ENCODE measurements at places on chromosomes 11 and 22.

DNA sequence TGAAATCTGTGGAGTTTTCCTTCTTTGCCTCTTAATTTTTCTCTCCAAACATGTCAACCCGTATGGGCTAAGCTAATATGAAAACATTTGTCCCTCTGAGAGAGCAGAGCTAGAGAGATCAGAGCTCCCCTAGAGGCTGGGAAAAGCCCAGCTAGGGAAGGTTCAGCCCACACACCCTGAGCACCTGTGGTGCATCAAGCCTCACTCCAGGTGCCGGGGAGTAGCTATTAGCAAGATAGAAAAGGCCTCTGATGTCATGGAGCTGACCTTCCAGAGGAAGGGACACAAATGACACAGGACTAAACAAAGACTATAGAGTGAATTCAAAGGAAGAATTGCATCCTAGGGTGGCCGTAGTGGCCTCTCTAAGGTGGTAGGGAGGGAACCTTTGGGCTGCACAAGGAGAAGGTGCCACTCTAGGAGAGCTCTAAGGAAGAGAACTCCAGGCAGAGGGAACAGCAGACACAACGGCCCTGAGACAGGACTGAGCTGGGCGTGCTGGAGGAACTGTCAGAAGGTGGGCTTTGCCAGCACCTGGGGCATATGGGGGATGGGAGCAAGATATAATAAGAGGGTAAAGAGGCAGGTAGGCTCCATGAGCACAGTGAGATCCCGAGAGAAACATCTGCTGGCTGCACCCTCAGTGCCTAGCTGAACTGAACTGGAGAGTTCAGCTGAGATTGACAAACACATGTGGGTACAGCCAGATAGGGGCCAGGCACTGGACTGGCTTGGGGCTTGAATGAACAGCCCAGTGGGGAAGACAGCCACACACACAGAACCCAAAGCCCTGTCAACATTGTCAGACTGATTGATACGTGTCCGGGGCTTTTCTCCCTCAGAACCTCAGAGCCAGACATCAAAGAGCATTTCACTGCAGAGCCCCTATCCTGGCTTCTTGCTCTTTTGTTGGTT is 65.5 kb upstream of the DRD2 start:
- no peak for DNase-seq

DNA sequence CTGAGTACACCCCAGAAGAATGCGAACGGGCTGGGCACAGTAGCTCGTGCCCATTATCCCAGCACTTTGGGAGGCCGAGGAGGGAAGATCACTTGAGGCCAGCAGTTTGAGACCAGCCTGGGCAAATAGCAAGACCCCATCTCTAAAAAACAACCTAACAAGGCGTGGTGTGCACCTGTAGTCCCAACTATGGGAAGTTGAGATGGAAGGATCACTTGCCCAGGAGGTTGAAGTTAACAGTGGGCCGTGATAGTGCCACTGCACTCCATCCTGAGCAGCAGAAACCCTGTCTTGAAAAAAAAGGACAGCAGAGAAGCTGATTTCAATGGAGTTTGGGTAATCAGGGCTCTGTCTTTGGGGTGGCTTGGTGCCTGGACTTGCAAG is 3.3 kb downstream of the RPLP2 start:
- no peak for DNase-seq

DNA sequence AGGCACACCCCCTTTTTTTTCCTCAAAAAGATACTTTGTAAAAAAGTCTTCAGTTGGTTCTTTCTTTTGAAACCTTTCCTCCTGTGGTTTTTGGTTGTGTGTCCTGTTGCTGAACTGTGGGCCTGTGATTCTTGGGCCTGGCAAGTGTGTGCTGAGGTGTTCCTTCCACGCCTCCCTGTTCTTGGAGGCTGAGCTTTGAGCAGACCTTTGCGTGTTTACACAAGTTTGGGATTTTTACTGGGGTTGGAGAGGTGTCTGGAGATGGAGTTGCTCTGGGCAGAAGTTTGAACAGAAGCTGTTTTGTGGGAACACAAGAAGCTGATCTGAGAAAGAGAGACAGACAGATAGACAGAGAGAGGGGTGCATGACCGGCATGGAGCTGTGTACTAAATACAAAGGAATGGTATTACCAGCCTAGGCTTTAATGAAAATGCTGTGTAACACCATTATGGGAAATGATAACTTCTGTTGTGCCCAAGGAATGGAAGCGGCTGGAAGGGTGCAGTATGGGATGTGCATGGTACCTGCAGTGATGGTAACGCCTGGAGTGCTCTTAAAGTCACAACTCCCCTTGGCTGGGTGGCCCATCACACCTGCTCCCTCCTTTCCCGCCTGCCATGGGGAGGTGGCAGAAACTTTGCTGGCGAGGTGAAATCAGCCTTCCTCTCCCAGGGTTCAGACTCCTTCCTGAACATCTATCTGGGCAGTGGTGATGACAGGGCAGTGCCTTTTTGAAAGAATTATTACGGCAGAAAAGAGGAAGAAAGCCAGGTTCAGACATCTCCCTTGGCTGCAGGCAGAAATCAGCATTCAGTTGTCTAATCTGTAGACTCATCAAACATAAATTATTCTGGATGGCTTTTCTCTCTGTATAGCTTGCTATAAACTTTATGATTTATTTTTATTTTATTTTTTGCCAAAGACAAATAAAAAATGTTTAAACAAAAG is 70.4 kb downstream of the LDLRAD3 start:
- DNase-seq = peak; percentile 46

GRCh38 chr11:71305451-71306125 is 53.2 kb upstream of the SHANK2 start:
- DNase-seq = no peak

DNA sequence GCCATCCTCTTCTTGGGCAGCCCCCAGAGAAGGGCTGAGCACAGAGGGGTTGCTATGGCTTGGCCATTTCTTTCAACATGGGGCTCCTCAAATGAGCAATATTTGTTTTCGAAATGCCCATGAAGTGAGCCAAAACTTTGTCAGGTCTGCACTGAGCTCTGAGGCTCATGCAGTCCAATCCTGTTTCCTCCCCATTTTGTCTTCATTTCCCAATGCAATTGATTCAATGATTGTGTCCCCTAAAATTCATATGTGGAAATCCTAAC is 60.6 kb upstream of the CD44 start:
- DNase-seq = no peak

GRCh38 chr22:38497869-38498268 is 8.2 kb downstream of the DDX17 start:
- no peak for DNase-seq

DNA sequence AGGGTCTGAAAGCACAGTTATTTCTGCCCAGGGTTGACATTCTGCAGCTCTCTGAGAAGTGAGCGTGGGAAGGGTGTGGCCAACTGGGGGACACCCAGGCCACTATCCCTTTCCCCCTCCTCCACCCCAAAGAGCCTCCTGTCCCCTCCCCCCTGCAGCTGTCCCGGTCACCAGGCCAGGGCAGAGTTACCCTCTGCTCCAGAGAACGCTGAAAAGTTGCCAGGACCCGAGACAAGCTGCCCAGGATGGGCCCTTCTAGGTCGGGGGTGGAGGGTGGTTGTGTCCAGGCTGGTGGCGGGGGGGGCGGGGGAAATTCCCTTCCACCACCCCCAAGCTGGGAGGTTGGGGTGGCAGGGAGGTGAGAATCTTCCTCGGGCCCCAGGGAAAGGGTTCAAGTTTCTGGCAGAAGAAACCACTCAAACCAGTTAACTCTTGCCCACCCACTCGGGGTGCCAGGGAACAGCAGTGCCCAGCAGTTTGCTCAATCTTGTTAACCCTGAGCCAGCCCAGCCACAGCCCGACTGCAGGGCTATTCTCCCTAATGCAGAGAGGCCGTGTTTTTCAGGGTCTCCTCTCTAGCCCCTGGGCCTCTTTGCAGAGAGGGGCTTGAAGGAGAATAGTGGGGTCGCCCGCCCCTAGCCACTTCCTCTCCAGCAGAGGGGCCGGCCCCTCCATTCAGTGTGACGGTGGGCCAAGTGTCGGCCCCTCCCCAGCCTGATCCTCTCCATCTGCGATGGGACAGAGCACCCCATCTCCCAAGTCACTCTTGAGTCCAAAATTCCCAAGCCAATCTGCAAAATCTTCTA is 697 bp downstream of the LGALS1 start:
- DNase-seq = peak; percentile 51

DNA sequence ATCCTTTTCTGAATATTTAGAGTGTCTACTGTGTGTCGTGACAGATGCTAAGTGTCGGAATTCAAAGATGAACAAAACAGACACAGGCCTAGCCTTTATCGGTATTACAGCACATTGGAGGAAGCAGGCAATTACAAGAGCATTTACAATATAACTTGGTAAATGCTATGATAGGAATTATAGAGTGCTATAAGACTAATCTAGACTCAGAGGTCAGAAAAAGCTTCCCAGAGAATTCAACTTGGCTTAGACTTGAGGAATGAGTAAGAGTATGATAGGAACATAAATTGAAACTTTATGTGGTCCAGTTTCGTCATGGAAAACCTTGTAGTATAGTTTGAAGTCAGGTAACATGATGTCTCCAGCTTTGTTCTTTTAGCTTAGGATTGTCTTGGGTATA is 395.7 kb upstream of the FAT3 start:
- no peak for DNase-seq

- DNase-seq = peak; percentile 51
Measured at GRCh38 chr22:32926600-32926999, 125.1 kb downstream of the TIMP3 start.

- DNase-seq = peak; percentile 65
Measured at GRCh38 chr22:20430720-20431510, 6.7 kb downstream of the SCARF2 start.

GRCh38 chr22:17665854-17666253 is 27.3 kb downstream of the BCL2L13 start:
- peak; percentile 53 for DNase-seq

DNA sequence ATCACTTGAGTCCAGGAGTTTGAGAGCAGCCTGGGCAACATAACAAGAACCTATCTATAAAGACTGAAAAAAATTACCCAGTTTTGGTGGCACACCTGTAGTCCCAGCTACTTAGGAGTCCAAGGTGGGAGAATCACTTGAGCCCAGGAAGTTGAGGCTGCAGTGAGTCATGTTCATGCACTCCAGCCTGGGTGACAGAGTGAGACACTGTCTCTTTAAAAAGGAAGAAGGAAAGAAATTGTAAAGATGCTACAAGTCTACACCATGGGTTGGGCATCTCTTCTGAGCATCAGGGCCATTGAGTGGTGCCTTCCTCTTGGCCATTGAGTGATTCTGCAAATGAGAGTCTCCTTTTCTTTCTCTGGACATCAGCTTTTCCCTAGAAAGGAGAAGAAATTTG is 15.7 kb upstream of the MTMR3 start:
- DNase-seq = no peak

GRCh38 chr22:25970374-25970911 is 198.8 kb upstream of the SEZ6L start:
- DNase-seq = no peak

DNA sequence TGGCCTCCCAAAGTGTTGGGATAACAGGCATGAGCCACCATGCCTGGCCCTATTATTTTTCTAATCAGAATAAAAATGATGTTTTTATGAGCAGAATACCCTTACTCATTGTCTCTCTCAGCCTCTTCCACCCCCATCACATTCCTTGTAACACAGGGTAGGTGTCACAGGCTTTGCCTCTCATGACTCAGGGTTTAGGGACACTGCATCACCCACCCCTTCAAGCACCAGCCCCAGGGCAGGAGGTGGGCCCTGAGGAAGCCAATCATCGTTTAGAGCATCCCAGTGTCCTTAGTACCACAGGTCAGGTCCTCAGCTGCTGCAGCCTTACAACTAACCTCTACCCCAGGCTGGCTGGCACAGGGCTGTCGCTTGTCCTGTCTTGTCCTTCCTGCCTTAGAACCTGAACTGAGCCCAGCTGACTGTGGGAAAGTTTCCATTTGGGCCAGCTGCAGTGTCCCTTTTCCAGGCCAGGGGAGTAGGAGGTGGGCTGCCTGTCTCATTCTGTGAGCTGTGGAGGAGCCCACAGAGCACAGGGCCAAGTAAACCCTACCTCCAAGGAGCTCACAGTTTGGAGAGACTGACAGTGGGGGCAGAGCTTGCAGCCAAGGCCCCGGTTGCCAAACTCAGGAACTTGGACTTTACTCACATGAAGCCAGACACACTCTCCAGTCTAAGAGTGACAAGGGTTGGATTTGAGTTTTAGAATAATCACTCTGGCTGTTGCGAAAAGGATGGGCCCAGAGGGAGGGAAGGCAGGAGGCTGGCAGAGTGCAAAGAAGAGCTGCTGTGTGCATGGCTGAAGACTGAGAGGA is 19.5 kb upstream of the UVRAG start:
- DNase-seq = no peak

DNA sequence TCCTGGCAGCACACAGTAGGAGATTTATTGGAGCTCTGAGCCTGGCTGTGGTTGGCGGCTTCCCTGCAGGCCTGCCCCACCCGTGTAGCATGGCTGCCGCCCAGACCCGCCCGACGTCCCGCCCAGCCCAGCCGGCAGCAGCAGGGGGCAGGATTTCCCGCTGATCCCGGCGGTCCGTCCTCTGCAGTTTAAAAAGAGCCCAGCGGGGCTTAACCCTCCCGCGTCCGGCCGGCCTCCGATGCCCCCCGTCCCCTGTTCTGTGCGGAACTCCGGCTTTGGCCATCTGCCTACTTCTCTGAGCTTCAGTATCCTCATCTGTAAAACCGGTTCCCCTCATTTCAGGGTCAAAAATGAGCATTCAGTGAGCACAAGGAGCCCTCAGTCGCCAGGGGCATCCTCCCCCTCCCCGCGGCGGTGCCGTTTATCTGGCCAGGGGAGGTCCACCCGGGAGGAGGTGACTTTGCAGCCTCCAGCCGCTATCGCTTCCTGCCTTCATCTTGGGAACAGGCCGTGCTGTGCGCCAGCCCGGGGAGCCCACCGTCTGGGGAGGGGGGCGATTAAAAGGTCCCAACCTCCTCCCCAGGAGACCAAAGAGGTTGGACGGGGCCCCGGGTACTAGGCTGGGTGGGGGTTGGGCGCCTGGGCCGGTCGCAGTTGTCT is at the start of gene GAS2L1:
Gene GAS2L1, plus strand, starts transcription at position 476 of the 660 bp plus-strand sequence. CDS start 1,456 bp downstream, outside the sequence.
- DNase-seq = peak; percentile 89

GRCh38 chr11:17169876-17170275 is 37.9 kb downstream of the PIK3C2A start:
- DNase-seq = no peak

GRCh38 chr22:44755417-44755816 is 3.0 kb downstream of the ARHGAP8 start:
- no peak for DNase-seq

DNA sequence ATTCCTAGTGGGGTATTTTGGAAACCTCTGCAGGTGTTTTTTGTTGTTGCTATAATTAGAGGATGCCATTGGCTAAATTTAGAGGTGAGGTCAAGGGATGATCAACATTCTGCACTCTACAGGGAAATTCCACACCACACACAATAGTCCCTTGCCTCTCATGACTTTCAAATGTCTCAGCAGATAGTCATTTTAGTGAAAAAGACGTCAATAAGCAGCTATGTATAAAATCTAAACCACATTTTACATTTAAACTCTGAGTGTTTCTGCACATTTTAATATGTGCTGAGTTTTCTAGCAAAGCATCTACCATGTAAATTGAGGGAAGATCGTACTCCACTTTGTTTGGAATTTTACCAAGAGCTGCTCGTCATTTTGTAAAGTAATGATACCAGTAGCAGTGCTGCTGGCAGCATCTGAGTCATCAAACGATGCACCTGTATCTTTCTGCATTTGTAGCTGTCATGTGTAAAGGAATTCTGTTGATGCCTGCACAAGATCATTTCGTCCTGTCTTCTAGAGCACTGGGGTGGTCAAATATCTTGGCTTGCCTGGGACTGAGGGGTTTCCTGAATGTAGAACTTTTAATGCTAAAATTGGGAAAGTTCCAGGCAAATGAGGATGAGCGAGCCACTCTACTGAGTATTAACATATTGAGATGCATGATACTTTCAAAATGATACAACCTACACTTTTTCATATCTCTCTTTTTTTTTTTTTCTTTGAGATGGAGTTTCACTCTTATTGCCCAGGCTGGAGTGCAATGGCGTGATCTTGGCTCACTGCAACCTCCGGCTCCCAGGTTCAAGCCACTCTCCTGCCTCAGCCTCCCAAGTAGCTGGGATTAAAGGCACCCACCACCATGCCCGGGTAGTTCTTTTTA is 414.5 kb upstream of the SYN3 start:
- DNase-seq = no peak
